Mesothelial cell of epicardium (in vitro differentiated cells): ENCODE measurements at places on chromosomes 4 and X. TPM values are rescaled to one million over a fixed set of nuclear protein-coding genes. Genes with fewer than 3 reads are reported as not detected.

DNA sequence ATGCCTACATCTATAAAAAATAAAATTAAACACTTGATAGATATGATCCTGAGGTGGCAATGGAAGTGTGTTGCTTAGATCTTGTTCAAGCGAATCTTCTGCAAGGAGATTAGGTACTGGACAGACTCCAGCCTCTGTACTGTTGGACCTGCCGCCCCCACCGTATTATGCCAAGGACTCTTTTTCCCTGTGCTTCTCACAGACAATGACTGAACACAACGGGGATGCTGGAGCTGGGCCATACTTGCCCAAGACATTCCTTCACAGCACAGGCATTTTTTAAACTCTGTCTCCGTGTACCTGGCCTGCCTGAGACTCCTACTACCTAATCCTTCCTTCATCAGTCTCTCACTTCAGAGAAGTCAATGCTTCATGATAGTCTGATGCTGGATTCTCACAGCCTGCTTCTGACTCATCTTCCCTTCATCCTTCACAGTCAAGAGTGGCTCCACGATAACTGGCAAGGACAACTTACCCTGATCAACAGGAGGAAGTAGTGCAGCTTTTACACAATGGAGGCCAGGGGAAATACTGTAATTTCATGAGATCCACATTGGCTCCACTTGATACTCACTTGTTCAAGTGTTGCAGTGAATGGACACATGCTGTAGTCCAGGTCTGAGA lies 754.6 kb upstream of the AGA start:
- DNase-seq, result no peak
- H3K27me3 ChIP-seq, result no peaks in the 10 kb centered on the region

DNA sequence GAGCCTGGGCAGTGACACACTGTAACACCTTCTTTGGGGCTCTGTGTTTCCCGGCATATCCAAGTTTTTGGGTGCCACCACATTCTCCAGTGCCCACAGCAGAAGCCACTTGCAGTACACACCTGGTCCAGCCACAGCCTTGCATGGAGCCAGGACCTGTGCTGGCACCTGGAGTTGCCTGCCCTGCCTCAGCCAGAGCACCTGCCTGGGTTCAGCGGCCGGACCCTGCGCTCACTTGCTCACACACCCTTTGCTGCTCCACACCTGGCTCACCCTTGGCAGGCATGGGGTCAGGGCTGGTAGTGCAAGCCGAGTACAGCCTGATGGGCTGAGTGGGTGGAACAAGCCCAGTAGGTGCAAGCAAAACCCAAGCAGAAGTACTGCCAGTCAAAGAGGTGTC lies 1511.1 kb downstream of the TECRL start:
- DNase-seq, result no peak
- no peaks in the 10 kb centered on the region for H3K27me3 ChIP-seq
- no peak overlapping the region for H3K4me3 ChIP-seq
- H3K4me1 ChIP-seq, result no peaks in the 10 kb centered on the region
- no peak overlapping the region for H3K27ac ChIP-seq
- no peaks in the 10 kb centered on the region for H3K36me3 ChIP-seq

DNA sequence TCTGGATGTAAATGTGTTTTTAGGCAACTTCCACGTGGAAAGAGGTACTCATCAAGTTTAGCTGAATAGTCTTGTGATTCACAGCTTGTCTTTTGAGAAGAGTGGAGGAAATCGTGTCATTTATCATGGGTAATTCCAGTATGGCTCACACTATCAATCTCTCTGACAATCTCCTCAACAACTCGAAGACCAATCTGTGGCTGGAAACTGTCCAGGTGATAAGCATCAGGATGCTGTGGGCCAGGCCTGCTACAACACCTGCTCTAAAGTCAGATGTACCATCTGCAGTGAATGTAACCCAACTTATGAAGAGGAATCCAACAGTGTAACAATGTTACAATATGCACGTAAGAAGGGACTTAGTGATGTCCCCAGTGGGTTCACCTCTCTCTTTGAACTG lies 132.1 kb upstream of the GK2 start:
- no peak overlapping the region for H3K4me3 ChIP-seq
- H3K4me1 ChIP-seq, result no peaks in the 10 kb centered on the region
- H3K36me3 ChIP-seq, result no peaks in the 10 kb centered on the region
- H3K27ac ChIP-seq, result no peak overlapping the region
- no peak for DNase-seq

DNA sequence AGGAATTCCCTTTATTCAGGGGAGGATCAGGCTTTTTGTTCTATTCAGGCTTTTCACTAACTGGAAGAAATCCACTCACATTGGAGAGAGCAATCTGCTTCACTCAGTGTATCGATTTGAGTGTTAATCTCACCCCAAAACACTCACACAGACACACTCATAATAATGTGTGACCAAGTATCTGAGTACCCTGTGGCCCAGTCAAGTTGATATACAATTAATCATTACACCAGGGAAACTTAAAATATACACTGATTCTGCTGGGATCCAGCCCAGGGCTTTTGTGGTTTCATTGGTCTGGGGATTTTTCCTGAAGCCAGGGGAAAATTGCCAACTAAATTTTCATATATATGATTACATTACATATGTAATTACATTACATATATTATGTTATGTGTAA lies 44.0 kb upstream of the GATB start:
- DNase-seq, result no peak
- H3K4me1 ChIP-seq, result peaks cover 14% of the 10 kb centered on the region
- H3K27me3 ChIP-seq, result no peaks in the 10 kb centered on the region
- H3K27ac ChIP-seq, result no peak overlapping the region
- no peaks in the 10 kb centered on the region for H3K36me3 ChIP-seq

GRCh38 chrX:67604979-67605703 lies 61.3 kb downstream of the AR start:
- H3K4me3 ChIP-seq, result no peak overlapping the region
- H3K27me3 ChIP-seq, result no peaks in the 10 kb centered on the region
- H3K36me3 ChIP-seq, result no peaks in the 10 kb centered on the region
- DNase-seq, result no peak
- H3K4me1 ChIP-seq, result no peaks in the 10 kb centered on the region
- no peak overlapping the region for H3K27ac ChIP-seq

GRCh38 chr4:158018221-158018830 lies 154.5 kb downstream of the GASK1B start:
- no peak overlapping the region for H3K4me3 ChIP-seq
- H3K27me3 ChIP-seq, result no peaks in the 10 kb centered on the region
- DNase-seq, result no peak

DNA sequence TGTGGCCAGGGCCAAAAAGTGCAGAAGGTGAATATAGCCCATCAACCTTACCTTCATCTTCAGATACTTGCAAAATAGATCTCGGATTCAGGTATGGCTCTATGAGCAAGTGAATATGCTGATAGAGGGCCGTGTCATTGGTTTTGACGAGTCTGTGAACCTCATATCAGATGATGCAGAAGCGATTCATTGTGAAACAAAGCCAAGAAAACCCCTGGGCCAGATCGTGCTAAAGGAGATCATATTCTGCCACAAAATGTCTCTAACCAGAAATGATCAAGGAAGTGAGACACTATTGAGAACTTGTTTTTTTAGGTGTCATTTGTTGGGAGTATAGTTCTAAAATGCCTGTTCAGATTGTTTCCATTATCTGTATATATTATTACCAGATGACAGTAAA lies 48.3 kb downstream of the PDK3 start:
- no peaks in the 10 kb centered on the region for H3K27me3 ChIP-seq
- no peak overlapping the region for H3K4me3 ChIP-seq

DNA sequence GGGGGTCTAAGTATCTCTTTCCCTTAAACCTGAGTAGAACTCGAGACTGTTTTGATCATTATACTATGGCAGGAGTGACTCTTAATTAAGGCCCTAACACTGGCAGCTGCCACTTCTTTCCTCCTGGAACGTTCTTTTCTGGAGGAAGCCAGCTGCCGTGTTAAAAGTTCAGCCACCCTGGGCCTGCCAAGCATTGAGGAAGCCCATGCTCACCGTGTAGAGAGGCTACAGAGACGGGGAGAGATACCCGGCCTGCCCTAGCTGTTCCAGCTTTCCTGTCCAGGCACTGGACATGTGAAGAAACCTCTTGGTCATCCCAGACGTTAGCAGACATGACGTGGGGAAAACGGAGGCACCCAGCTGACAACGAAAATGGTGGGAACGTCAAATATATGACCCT lies 274.1 kb downstream of the ARHGAP10 start:
- H3K4me1 ChIP-seq, result peaks cover 9% of the 10 kb centered on the region
- peaks cover 13% of the 10 kb centered on the region for H3K36me3 ChIP-seq
- H3K4me3 ChIP-seq, result no peak overlapping the region

DNA sequence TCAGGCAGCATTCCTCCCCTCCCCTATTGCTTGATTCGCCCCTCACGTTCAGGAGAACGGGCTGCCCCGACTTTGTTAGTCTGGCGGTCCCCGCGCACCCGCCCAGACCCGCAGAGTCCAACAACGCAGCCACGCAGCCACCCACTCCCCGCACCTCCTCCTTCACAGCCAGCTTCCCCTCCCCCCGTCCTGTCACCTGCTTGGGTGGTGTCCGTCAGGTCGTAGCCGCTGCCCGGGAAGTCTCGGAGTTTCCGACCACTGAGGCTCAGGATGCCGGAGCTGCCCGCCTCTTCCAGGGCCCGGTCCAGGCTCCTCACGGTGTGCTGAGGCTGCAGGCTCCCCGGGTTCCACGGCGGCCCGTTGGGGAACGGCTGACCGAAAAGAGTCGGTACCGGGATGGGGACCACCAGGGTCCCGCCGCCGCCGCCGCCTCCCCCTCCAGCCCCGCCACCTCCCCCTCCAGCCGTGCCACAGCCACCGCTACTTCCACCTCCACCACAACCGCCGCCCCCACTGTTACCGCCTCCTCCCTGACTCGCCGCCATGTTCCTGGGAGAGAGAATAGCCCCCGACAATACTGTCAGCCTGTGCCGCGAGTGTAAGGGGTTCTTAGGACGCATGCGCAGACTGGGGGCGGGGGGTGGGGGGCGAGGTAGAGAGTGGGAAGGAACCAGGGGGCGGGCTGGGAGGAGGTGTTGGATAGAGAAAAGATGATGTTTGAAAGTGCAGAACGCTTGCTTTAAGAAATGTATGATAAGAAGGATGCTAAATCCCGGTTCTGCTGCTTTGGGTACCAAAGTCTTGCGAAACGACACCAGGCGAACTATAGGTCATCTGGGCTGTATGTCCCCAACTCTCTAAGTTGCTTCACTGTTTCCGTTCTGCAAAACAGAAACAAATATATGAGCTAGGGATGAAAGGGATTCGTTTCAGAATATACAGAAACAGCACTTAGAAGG lies at the start of gene LRCH2:
Gene LRCH2, minus strand, starts transcription at position 600 of the 959 bp plus-strand sequence. Its CDS starts 55 bp downstream, at position 545.
- no peaks in the 10 kb centered on the region for H3K36me3 ChIP-seq
- H3K27me3 ChIP-seq, result no peaks in the 10 kb centered on the region
- H3K4me1 ChIP-seq, result peaks cover 74% of the 10 kb centered on the region
- DNase-seq, result peak; percentile 37
- H3K27ac ChIP-seq, result peak within 1 kb of the TSS; percentile 97

DNA sequence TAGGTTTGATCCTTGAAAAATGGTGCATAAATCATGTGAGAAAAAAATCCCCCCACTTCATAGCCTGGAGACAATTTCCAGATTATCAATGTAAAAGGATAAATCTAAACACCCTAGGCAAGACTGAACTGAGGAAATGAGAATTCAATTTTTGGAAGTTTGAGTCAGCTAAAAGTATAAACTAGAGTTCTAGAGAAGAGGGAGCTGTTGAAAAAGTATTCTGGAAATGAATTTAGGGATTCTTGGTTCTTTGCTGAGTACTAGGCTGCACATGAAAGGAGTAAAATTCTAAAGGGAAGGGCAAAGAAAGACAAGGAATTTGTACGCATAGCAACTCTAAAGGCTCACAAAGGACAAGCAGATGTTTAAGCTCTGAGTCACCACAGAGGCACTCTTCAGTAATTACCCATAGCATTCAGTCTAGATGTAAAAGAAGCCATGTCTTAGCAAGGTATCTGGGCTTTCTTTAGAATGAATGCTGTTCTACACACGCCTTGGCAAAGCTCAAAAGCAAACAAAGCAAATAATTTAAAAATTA lies 896.5 kb downstream of the PDHA2 start:
- H3K4me1 ChIP-seq, result no peaks in the 10 kb centered on the region
- H3K36me3 ChIP-seq, result peaks cover 13% of the 10 kb centered on the region
- no peak for DNase-seq
- H3K4me3 ChIP-seq, result no peak overlapping the region
- no peaks in the 10 kb centered on the region for H3K27me3 ChIP-seq
- no peak overlapping the region for H3K27ac ChIP-seq

DNA sequence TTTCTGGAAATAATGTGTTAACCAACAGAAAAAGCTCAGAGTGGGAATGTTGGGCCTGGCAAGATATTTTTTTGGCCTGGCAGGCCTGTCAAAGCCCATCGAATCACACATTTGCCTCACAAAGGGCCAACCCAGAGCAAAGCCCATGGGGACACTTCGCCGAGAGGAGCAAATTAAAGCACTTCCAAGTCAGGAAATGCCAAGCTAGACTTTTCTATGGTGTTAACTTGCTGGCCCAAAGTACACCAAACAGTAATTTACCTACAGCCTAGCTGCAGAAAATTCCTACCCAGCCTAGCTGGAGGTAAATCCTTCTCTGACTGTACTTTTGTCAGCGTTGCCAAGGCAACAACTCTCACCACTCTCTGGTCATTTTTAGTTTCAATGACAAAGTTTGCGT lies 288.6 kb upstream of the LDB2 start:
- DNase-seq, result no peak
- no peaks in the 10 kb centered on the region for H3K27me3 ChIP-seq
- H3K4me3 ChIP-seq, result no peak overlapping the region
- no peak overlapping the region for H3K27ac ChIP-seq

The DUSP21 gene
- total RNA-seq, result not detected in 3 replicates

The ASB5 gene
- total RNA-seq, result not detected in 3 replicates

The TMPRSS11A gene
- total RNA-seq, result 1.6 to 1.8 TPM (median 1.8 TPM) in 3 replicates

The CSN3 gene
- total RNA-seq, result not detected in 3 replicates
